ENCODE measurements at places on chromosomes 13 and 19.

DNA sequence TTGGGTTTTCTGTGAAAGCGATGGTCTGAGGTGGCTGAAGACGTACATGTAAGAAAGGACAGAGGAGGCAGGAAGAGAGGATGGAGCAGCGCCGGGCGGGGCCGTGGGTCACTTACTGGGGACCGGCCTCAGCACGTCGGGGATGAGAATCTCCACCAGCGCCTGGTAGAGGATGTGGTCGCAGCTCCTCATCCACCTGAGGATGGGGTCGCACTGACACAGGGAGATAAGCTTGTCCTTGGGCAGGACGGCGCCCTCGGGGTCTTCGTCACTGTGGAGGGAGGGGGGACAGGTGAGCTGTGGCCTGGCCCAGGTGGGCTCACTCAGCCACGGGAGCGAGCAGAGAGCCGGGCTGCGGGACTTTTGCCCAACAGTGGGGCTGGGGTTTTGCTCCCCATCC, 29.0 kb upstream of the RANBP3 start:
- H3K4me3 ChIP-seq = no peak overlapping the region
- no peaks in the 10 kb centered on the region for H3K27me3 ChIP-seq
- no peaks in the 10 kb centered on the region for H3K36me3 ChIP-seq
- no peak for DNase-seq
- H3K27ac ChIP-seq = no peak overlapping the region

GRCh38 chr19:30068528-30069395, 126.7 kb downstream of the URI1 start:
- H3K4me1 ChIP-seq = no peaks in the 10 kb centered on the region
- DNase-seq = no peak
- no peaks in the 10 kb centered on the region for H3K36me3 ChIP-seq
- no peak overlapping the region for H3K27ac ChIP-seq

- no peak overlapping the region for H3K27ac ChIP-seq
- DNase-seq = no peak
- H3K36me3 ChIP-seq = no peaks in the 10 kb centered on the region
- no peaks in the 10 kb centered on the region for H3K27me3 ChIP-seq
- peaks cover 9% of the 10 kb centered on the region for H3K4me1 ChIP-seq
- no peak overlapping the region for H3K4me3 ChIP-seq
Observed at GRCh38 chr13:21686751-21687391, 16.0 kb downstream of the FGF9 start.

GRCh38 chr13:99545361-99545760, 44.1 kb downstream of the TM9SF2 start:
- no peak overlapping the region for H3K4me3 ChIP-seq
- peaks cover 33% of the 10 kb centered on the region for H3K36me3 ChIP-seq
- H3K27me3 ChIP-seq = no peaks in the 10 kb centered on the region
- no peaks in the 10 kb centered on the region for H3K4me1 ChIP-seq

DNA sequence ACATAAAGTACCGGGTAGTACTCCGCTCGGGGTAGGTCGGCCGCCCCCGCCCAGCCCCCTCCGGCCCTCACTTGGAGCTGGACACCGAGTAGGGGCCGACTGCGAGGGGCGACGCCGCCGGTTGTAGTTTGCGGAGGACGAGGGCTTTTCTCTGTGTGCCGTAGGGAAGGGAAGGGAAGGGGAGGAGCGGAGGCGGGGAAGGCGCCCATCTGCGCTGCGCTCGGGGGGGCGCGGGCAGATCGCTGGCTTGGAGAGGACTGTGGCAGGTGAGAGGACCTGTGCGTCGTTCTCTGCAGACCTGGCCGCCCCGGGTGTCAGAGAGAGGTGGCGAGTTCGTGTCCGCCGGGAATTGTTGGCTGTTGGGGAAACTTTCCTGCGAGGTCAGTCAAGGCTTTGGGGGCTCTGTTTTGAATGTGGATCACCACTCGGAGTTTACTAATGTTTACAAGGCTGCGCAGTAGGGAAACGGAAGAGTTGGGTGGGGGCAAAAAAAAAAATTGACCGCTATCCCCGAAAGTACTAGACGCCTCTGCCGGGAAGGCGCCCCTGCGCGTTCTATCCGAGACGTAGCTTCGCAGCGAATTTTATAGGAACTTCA, 1.4 kb downstream of the ING1 start:
- H3K4me1 ChIP-seq = peaks cover 6% of the 10 kb centered on the region
- H3K27me3 ChIP-seq = no peaks in the 10 kb centered on the region
- H3K4me3 ChIP-seq = peak overlapping the region; percentile 89
- peak; percentile 74 for DNase-seq
- peaks cover under 1% of the 10 kb centered on the region for H3K36me3 ChIP-seq

GRCh38 chr19:45231891-45232290, 13.3 kb downstream of the EXOC3L2 start:
- H3K27ac ChIP-seq = no peak overlapping the region
- no peak overlapping the region for H3K4me3 ChIP-seq
- DNase-seq = no peak
- H3K27me3 ChIP-seq = peaks cover 35% of the 10 kb centered on the region

GRCh38 chr19:961866-962620, 22.1 kb upstream of the WDR18 start:
- peak; percentile 66 for DNase-seq
- no peak overlapping the region for H3K4me3 ChIP-seq
- no peak overlapping the region for H3K27ac ChIP-seq
- H3K4me1 ChIP-seq = peaks cover 20% of the 10 kb centered on the region
- H3K27me3 ChIP-seq = no peaks in the 10 kb centered on the region
